ENCODE measurements at places on chromosomes 16 and 17.

GRCh38 chr17:61828694-61829093 is 34.6 kb downstream of the BRIP1 start:
- no peak for DNase-seq

GRCh38 chr17:29671661-29672060 is 48.9 kb upstream of the CORO6 start:
- DNase-seq = no peak

DNA sequence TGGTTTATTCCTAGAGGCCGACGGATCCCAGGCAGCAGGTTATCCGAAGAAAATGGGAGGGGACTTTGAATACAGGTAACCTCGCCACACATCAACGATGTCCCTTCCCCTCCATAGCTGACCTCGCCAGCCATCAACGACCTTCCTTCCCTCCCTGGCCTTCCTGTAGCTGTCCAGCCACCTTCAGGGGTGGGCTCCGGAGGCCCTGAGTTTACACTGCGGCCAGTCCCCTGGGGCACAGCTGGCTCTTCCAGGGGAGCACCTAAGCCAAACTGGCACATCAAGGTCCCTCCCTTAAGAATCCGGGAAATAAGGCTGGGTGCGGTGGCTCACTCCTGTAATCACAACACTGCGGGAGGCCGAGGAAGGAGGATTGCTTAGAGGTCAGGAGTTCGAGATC is 10.1 kb upstream of the RPH3AL start:
- no peak for DNase-seq

- no peak for DNase-seq
Measured at GRCh38 chr16:85078226-85078625, 34.0 kb downstream of the CIBAR2 start.

- DNase-seq = no peak
Measured at GRCh38 chr17:53979991-53980390, 157.3 kb downstream of the KIF2B start.

- no peak for DNase-seq
Measured at GRCh38 chr16:9917691-9918090, 264.5 kb downstream of the GRIN2A start.

- peak; percentile 49 for DNase-seq
Measured at GRCh38 chr16:86498671-86499439, 11.5 kb upstream of the FOXF1 start.

GRCh38 chr17:70968302-70968701 is 799.0 kb downstream of the KCNJ2 start:
- DNase-seq = peak; percentile 7

- peak; percentile 91 for DNase-seq
Measured at GRCh38 chr16:84834403-84834772, 14.6 kb downstream of the CRISPLD2 start.

DNA sequence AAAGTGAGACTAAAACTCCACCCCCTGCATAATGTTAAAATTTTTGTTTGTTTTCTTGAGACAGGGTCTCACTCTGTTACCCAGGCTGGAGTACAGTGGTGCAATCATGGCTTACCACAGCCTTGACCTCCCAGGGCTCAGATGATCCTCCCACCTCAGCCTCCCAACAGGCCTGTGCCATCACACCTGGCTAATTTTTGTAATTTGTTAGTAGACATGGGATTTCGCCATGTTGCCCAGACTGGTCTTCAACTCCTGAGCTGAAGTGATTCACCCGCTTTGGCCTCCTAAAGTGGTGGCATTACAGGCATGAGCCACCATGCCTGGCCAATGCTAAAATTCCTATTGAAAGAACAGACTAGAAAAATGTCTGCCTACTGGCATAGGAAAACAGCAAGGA is 103.8 kb downstream of the TRIM37 start:
- peak; percentile 51 for DNase-seq

GRCh38 chr17:15654886-15655561 is 29.1 kb downstream of the TRIM16 start:
- DNase-seq = peak; percentile 62

- DNase-seq = peak; percentile 92
Measured at GRCh38 chr16:74724820-74725549, 24.3 kb upstream of the MLKL start.

GRCh38 chr17:21242026-21242697 is 11.0 kb downstream of the NATD1 start:
- DNase-seq = no peak

DNA sequence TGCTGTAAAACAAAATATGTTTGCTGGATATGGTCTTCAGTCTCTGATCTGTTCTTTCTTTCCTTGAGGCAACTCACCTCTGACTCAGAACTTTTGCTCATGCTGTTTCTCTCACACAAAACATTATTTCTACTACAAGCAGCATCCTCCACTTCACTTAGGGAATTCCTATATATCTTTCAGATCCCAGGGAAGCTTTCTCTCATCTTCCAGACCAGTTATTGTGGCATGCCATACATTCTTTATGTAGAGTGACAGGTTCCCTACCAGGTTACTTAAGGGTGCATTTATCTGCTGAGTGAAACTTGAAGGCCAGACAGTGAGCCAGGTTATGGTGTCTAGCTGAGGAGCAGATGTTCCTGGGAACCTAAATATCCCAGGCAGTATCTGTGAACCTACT is 1226.0 kb downstream of the CDH8 start:
- no peak for DNase-seq

- peak; percentile 65 for DNase-seq
Measured at GRCh38 chr16:68406458-68407152, 41.7 kb downstream of the SMPD3 start.

DNA sequence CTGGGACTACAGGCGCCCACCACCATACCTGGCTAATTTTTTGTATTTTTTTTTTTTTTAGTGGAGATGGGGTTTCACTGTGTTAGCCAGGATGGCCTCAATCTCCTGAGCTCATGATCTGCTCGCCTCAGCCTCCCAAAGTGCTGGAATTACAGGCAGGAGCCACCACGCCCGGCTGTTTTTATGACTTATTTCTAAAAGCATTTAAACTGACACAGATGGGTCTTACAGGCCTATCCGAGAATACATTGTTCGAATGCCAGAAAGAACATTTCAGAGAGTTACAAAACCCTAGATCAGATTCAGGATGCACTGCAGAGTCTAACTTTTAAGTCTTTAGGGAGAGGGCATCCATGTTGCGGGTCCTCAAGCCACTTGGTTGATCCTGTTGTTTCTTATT is 234.7 kb upstream of the MAF start:
- no peak for DNase-seq

DNA sequence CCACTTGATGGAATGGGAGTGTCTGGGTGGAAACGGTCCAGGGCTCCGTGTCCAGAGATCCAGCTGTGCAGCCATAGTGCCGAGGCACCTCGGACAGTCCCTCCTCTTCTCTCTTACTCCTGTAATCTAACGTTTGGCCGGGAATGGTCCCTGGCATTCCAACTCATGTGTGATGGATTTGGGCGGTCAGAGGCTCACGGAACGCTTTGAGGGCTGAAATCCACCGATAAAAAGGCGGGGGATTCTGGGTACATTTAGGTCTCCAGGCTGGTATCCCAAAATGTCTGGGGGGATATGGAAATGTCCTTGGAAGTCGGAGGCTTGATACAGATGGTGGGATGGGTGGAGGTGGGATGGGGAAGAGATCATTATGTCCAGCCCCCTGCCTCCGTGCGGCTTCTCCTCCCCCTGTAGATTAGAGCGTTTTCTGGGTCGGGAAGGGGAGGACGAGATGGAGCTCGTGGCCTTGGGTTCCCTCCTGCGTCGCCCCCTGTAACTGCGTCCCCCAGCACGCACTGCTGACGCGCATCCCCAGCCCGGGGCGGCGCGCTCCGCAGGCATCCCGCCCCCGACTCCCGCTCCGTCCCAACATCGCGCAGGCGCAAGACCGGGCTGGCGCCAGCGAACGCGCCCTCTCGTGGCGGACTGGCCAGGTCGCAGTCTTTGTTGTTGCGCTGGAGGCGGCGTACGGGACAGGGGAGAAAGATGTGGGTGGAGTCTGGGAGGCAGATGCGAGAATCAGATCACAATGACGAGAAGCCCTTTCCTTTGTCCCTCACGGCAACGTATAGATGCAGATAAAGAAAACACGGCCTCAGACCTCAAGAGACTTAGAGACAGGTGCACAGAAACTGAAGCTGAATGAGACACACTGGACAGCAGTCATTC is 4.5 kb upstream of the SGCA start:
- DNase-seq = peak; percentile 97

- DNase-seq = peak; percentile 49
Measured at GRCh38 chr16:31094088-31094423, 541 bp downstream of the VKORC1 start.

DNA sequence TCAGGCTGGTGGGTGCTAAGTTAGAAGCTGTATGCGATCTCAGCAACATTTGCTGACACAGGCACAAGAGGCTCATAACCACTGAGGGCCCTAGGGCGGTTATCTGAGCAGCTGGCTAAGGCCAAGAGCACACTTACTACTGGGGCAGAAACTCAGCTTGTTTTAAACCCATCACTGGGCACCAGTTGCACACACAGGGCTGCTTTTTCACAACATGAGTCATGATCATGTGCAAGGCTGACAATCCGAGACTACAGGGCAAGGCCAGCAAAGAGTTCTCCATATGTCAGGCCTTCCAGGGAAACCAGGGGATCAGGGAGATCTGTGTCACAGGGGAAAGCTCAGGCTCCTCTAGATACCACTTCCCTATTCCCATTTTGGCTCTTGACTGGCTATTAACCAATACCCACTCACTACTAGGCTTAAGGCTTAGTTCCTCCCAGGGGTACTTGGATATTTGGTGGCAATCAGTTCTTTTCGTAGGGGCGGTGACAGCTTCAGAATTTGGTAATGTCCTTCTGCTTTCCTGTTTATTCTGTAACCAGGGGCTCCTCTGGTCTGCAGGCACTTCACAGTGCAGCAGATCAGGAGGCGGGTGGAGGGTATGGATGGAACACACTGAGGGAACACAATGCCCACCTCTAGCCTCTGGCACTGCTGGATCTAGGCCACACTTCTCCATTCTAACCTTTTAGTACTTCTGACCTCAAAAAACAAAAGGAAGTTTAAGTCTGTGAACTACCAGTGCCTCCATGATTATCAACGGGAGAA is 44.9 kb upstream of the ERN1 start:
- DNase-seq = no peak

DNA sequence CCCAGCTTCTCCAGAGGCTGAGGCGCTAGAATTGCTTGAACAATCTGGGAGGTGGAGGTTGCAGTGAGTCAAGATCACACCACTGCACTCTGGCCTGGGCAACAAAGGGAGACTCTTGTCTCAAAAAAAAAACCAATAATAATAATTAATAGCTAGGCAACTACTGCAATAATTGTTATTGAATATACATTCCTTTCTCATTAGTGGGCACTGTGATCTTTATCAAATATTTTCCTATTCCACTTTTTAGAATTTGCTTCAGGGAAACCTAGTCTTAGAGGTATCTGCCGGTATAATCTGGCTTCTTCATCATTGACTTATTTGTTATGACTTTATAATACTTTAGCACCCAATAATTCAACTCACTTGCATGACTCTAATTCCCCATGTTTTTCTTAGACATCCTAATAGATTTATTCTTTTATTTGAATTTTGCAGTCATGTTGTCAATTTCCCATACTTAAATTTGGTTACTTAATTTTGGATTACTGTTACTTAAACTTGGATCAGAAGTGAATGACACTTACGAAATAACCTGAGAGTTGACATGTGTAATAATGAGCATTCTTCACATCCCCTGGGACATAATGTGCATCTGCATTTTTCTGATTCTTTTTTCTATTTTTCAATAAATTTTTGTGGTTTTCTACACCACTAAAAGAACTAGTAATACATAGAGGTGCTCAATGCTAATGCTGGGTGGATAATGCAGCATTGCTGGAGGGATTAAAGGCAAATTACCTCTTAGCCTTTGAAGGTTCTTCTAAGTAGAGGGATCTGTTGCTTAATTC is 25.0 kb upstream of the KCNJ16 start:
- DNase-seq = peak; percentile 37

GRCh38 chr16:14042706-14043105 is 28.4 kb upstream of the MRTFB start:
- DNase-seq = peak; percentile 77

- DNase-seq = peak; percentile 58
Measured at GRCh38 chr17:65472666-65473309, 88.7 kb downstream of the AXIN2 start.

Measured in astrocyte of the hippocampus (primary cell).